ENCODE measurements at places on chromosomes 2 and 18. TPM values are rescaled to one million over a fixed set of nuclear protein-coding genes. Genes with fewer than 3 reads are reported as not detected.

DNA sequence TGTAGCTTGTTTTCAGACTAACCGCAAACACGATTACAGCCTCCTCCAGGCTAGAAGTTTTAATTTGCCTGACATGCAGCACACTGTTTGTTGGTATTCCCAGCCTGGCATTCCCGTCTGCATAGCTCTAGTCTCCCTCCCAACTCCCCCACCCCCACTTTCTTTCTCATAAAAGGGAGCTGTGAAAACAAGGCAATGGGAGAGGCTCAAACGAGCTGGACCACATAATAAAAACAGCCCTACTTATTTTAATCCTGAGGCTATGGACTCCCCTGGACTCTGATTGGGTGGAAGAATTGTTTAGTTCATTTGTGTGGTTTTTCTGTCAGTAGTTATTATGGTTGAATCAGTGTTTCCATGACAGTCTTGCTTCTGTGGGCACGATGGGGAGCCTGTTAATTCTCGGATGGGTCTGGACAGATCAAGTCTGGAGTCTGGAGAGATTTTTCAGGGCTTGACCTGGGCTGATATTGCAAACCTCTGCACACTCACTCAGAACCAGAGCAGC, 1.2 kb downstream of the STON1 start:
- no peaks in the 10 kb centered on the region for H3K36me3 ChIP-seq
- no peak for DNase-seq
- H3K4me3 ChIP-seq = no peak overlapping the region
- H3K27ac ChIP-seq = no peak overlapping the region

GRCh38 chr18:25494888-25495287, 142.9 kb upstream of the ZNF521 start:
- H3K4me3 ChIP-seq = no peak overlapping the region
- no peak for DNase-seq
- no peak overlapping the region for H3K27ac ChIP-seq
- no peaks in the 10 kb centered on the region for H3K27me3 ChIP-seq
- H3K4me1 ChIP-seq = no peaks in the 10 kb centered on the region
- H3K36me3 ChIP-seq = no peaks in the 10 kb centered on the region

DNA sequence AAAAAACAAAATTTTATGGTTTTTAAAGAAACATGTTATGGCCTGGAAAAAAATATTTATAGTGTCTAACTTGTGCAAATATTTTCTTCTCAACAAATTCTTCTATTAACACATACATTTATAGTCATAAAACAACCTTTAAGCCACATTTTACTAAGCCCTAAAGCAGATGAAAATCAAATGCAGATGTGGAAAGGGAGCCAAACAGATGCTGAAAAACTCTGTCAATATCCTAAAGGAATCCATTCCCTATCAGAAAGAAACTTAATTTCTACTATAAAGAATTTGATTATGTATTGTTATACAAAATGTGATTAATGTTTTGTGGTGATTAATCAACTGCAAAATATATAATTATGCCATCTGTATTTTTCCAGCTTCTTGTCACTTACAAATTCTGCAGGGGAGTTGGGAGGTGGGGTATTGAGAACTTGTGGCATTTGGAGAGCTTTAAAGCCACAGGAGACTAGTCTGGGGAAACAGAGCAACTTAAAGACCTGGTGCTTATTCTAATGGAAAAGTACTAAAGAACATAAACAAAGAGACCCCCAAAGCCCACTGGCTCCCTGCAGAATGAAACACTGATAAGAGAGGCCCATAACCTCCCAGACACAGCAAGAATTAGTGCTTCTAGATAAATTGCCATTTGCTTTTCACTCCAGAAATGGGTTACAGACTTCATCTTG, 1721.0 kb upstream of the PIK3C3 start:
- no peaks in the 10 kb centered on the region for H3K27me3 ChIP-seq
- no peaks in the 10 kb centered on the region for H3K36me3 ChIP-seq

DNA sequence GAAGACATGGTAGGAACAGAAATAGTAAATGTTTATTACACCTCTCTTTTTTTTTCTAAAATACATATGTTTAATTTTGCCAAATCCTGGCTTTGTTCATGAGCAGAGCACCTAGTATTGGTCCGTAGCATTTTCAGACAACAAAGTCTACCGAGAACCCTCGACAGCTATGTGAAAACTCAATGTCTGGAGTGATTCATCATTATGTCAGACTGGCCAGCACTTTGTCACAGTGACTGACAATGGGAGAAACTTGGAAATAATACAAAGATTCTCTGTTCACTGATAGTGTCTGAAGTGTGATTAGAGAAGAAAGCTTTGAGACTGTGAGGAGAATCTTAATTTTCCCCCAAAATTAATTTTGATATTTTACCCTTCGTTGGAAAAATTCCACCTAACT, 143.0 kb downstream of the HNMT start:
- no peak overlapping the region for H3K4me3 ChIP-seq
- no peaks in the 10 kb centered on the region for H3K27me3 ChIP-seq
- H3K36me3 ChIP-seq = no peaks in the 10 kb centered on the region
- no peak for DNase-seq
- H3K4me1 ChIP-seq = no peaks in the 10 kb centered on the region

GPR35 gene
- 4.2 TPM for total RNA-seq
